ENCODE measurements at places on chromosomes 16 and 17.

DNA sequence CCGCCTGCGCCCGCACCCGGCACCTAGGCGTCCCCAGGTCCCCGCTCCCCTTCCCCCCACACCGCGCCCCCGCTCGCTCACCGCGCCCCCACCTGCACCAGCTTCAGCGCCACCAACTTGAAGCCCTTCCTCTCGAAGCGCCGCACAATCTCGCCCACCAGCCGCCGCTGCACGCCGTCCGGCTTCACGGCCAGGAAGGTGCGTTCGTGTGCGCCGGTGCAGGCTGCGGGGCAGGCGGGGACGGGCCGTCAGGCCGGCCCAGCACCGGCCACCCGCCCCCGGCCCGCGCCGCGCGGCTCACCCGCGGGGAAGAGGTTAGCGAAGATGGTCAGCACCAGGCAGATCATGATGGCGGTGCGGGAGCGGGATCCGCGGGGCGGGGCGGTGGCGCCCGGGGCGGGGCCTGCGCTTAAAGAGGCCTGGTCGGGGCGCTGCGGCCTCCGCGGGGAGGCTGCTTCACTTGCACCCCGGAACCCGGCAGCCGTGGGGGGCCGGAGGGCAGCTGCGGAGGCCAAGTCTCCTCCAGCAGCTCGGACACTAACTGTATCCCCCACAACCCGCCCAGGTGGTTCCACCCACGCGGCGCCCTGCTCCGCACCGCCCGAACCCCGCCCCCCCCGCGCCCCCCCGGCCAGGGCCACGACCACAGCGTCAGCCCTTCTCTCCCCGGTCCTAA is at the start of gene NME3:
Gene NME3, minus strand, starts transcription at position 356 of the 676 bp plus-strand sequence. Its CDS starts 9 bp downstream, at position 347.
- DNase-seq, result peak; percentile 41

- DNase-seq, result no peak
Observed at GRCh38 chr16:15928261-15929104, 20.9 kb upstream of the ABCC1 start.

GRCh38 chr16:74601126-74601871 is 5.6 kb downstream of the GLG1 start:
- DNase-seq, result no peak

- DNase-seq, result no peak
Observed at GRCh38 chr16:17160285-17160853, 310.4 kb downstream of the XYLT1 start.

- no peak for DNase-seq
Observed at GRCh38 chr17:74274060-74274708, at the start of gene DNAI2. Gene DNAI2, plus strand, starts transcription at chr17:74274234. Its CDS starts 7,584 bp downstream, at chr17:74281818.

DNA sequence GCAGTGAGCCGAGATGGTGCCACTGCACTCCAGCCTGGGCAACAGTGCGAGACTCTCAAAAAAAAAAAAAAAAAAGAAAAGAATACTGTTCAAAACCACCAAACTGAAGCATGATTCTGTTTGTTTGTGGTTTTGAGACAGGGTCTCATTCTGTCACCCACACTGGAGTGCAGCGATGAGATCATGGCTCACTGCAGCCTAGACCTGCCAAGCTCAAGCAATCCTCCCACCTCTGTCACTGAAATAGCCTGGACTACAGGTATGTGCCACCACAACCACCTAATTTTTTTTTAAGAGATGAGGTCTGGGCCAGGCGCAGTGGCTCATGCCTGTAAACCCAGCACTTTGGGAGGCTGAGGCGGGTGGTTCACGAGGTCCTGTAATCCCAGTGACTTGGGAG is 4.3 kb downstream of the SUMO2 start:
- DNase-seq, result no peak

GRCh38 chr16:77657016-77657415 is 65.3 kb upstream of the NUDT7 start:
- DNase-seq, result peak; percentile 13

DNA sequence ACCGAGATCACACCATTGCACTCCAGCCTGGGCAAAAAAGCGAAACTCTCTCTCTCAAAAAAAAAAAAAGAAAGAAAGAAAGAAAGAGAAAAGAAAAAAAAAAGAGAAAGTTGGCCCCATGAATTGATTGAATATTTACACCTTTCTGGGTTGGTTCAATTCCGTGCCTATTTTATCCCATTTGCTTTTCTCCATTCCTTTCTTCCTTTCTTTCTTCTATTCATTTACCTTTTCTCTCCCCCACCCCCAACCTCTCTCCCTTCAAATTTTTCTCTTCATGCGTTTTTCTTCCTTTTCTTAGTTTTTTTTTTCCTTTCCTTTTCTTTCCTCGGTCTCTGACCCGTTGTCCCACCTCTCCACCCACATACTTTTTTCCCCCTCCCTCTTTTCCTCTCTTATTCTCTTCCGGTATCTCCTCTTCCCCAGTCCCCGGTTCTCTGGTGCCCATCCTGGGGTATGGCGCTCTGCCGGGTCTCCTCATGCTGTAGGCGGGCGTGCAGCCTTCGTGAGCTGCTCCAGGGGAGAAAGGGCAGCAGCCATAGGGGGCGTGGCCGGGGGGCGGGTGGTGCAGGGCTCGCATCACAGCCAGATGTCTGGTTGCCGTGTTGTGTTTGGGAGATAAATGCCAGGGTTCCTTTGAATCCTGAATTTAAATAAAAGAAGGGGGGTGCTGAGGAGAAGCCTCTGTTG is 5.3 kb upstream of the COL1A1 start:
- no peak for DNase-seq

- no peak for DNase-seq
Observed at GRCh38 chr16:17497648-17498047, 26.9 kb upstream of the XYLT1 start.

- no peak for DNase-seq
Observed at GRCh38 chr17:6577686-6578263, 21.4 kb upstream of the PITPNM3 start.

- no peak for DNase-seq
Observed at GRCh38 chr17:66474258-66474657, 171.8 kb downstream of the PRKCA start.

GRCh38 chr17:67449065-67449464 is 72.0 kb downstream of the PITPNC1 start:
- DNase-seq, result no peak

DNA sequence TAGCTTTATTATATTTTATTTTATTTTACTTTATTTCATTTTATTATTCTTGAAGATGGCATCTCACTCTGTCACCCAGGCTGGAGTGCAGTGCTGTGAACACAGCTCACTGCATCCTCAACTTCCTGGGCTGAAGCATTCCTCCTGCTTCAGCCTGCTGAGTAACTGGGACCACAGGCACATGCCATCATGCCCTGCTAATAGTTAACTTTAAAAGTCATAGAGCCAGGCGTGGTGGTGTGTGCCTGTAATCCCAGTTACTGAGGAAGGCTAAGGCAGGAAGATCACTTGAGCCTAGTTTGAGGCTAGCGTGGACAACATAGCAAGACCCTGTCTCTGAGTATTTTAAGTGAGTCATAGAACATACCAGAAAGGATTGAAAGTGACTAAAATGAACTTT is 38.7 kb downstream of the ESRP2 start:
- DNase-seq, result no peak

DNA sequence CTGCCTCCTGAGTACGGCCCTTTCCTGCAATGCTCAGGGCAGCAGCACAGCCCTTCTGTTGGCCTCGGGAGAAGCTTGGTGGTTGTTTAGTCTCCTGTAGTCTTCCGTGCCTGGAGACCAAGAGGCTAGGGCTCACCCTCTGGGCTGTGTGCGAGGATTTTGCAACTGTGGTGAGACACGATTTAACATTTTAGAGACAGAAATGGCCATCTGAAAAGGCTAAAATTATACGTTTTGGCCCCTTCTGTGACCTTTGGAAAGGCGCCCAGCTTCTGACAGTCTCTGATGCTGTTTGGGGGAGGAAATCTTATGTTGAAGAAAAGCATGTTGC is 33.1 kb downstream of the FOXL1 start:
- DNase-seq, result no peak

- peak; percentile 77 for DNase-seq
Observed at GRCh38 chr17:35801583-35802224, 6.3 kb upstream of the MMP28 start.

- no peak for DNase-seq
Observed at GRCh38 chr16:15051387-15051951, 4.4 kb downstream of the NTAN1 start.
